Activated CD8-positive, alpha-beta memory T cell treated with anti-CD3 and anti-CD28 coated beads, Interleukin-2, amount 10 ng/mL, durations not matched to agents 7 days and 5 days (primary cell): ENCODE measurements at places on chromosomes 5 and 9. TPM values are rescaled to one million over a fixed set of nuclear protein-coding genes. Genes with fewer than 3 reads are reported as not detected.

DNA sequence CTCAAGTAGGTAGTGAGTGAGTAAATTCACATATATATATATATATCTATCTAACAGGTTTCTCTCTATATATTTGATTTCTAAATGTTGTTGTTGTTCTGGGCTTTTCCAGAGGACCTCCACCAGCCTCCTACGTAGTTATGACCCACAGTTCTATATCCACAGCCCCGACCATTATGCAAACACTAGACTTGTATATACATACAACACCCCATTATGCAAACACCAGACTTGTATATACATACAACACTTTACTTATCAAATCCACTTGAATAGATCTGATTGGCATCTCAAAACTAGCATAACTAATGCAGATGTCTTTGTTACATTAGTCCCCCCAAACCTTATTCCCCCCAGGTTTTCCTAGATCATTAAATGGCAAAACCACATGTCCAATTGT lies 108.7 kb downstream of the JAKMIP2 start:
- no peak overlapping the region for H3K4me3 ChIP-seq
- H3K27ac ChIP-seq = no peak overlapping the region
- no peaks in the 10 kb centered on the region for H3K4me1 ChIP-seq
- no peak for DNase-seq
- no peaks in the 10 kb centered on the region for H3K27me3 ChIP-seq
- H3K36me3 ChIP-seq = peaks cover 2% of the 10 kb centered on the region

DNA sequence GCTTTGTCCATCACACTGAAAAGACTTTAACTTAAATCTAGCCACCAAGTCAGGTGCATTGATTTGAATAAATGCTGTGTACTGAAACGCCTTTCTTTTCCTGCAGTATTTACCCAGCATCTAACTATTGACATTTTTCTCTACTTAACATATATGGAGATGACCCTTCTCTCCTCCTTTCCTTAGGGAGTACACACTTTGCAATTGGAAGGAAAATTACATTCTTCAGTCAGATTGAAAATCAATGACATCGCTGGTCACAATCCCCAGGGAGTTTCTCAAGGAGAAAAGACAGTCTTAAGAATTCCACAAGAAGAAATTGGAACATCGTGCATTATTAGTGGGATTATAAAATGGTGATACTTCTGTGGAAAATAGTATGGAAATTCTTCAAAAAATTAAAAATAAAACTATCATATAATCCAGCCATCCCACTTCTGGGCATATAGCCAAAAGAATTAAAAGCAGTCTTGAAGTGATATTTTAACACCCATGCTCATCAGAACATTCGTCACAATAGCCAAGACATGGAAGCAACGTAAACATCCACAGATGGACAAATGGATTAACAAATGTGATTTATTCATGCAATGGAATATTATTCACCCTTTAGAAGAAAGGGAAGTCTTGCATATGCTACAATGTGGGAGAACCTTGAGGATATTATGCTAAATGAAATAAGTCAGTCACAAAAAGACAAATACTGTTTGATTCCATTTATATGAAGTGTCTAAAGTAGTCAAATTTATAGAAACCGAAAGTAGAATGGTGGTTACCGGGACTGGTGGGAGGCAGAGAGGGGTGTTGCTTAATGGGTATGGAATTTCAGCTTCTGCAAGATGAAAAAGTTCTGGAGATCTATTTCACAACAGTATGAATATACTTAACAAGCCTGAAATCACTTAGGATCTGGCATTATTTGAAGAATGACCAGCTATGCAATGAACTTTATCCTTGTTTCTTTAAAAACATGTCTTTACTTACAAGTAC lies 14.3 kb upstream of the FREM1 start:
- no peaks in the 10 kb centered on the region for H3K4me1 ChIP-seq
- DNase-seq = no peak
- no peak overlapping the region for H3K27ac ChIP-seq
- no peaks in the 10 kb centered on the region for H3K27me3 ChIP-seq

GRCh38 chr5:145787001-145787400 lies 48.1 kb downstream of the PRELID2 start:
- no peaks in the 10 kb centered on the region for H3K36me3 ChIP-seq
- no peak overlapping the region for H3K4me3 ChIP-seq
- H3K27me3 ChIP-seq = no peaks in the 10 kb centered on the region

Gene SPATA6L
- total RNA-seq = 0.73 TPM

Gene RNF208
- total RNA-seq = 2.9 TPM

Gene HTR4
- not detected for total RNA-seq

Gene TAF11L10
- total RNA-seq = not detected
